ENCODE measurements at places on chromosomes 13 and 19.

DNA sequence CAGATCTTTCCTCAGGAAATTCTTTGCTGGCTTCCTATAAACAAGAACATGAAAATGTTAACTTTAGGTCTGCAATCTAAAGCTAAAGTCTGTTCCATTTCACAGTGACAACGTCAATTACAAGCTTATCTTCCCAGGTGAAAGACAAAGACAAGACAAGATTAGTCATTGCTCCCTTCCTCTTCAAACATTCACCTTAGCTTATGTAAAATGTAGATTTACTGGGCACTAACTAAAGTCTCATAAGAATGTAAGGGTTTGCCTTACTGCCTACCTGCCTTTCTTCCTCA lies 17.2 kb downstream of the TNFSF14 start:
- DNase-seq: no peak

DNA sequence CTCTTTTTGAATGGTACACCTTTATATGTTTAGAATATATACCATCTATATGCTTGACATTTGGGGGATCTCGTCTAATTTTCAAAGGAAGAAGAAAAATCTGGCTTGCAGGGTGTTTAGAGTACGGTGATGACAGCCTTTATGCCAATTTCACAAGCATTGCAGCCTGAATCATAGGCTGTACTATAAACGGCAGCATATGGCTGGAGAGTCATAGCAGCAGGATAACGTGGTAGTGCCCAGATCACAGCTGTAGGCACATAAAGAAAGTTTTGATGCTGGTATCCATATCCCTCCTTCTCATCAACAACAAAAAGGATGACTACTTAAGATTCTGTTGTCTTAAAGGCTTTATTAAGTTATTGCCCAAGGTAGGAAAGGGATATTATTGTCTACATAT lies 253.0 kb downstream of the PCDH9 start:
- no peak for DNase-seq

- no peak for DNase-seq
These were observed 13.6 kb downstream of the CCNA1 start for GRCh38 chr13:36445891-36446351.

DNA sequence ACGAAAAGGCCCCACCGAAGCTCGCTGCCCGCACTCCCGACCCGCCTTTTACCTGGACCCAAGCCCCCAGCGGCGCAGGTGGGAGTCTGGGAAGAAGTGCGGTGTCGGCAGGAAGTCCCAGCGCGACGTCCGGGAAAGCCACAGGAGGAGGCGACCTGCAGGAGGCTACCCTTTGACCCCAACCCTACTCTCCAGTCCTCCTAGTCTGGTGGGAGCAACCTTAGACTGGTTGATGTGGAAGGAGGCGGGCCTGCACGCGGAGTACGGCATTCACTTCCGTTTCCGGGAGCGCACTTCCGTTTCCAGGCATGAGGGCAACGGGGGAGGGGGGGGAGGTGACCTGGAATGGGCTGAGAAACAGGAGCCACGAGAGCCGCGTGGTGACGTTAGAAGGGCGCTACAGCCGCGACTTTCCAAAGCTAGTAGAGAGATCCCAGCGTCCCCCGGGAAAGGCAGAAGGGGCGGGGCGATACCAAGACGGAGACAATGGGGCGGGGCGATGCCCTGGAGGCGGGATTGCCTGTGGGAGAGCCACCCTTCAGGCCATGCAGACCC lies 28.5 kb downstream of the ZNF266 start:
- no peak for DNase-seq
